ENCODE measurements at places on chromosomes 12 and 14. TPM values are rescaled to one million over a fixed set of nuclear protein-coding genes. Genes with fewer than 3 reads are reported as not detected.

The SRRM4 gene
- total RNA-seq = not detected

The NOVA1 gene
- 0.55 TPM for total RNA-seq

The REM2 gene
- 5.7 TPM for total RNA-seq

The BIN2 gene
- total RNA-seq = 257 TPM

The RIPK3 gene
- total RNA-seq = 35.8 TPM

The KLRC2 gene
- 3.6 TPM for total RNA-seq

The DHH gene
- total RNA-seq = 0.47 TPM

The KLHL28 gene
- 39.7 TPM for total RNA-seq

The CLEC9A gene
- not detected for total RNA-seq

The HPD gene
- total RNA-seq = not detected

The IFNG-AS1 gene
- 1.9 TPM for total RNA-seq

The GSG1 gene
- not detected for total RNA-seq

The FGF23 gene
- not detected for total RNA-seq

The ZDHHC22 gene
- not detected for total RNA-seq

The ARMH4 gene
- total RNA-seq = not detected

The PLEKHG7 gene
- total RNA-seq = not detected

The HOXC4 gene
- 0.65 TPM for total RNA-seq

The SLCO1B1 gene
- not detected for total RNA-seq

The TAS2R19 gene
- total RNA-seq = 4.7 TPM

The PPFIA2 gene
- total RNA-seq = not detected

The MGP gene
- 4.1 TPM for total RNA-seq

The SLC10A1 gene
- total RNA-seq = not detected

The PLEK2 gene
- total RNA-seq = 1.3 TPM

The TMPRSS12 gene
- total RNA-seq = not detected

The LMO3 gene
- total RNA-seq = not detected

The WNT1 gene
- 0.33 TPM for total RNA-seq

The SINHCAF gene
- 81.9 TPM for total RNA-seq

The SMIM10L1 gene
- total RNA-seq = 13.4 TPM

The CFAP54 gene
- 0.49 TPM for total RNA-seq

The CD27 gene
- 150 TPM for total RNA-seq

The SLC35E3 gene
- total RNA-seq = 11.2 TPM

The CCDC197 gene
- total RNA-seq = not detected

The SLC6A13 gene
- total RNA-seq = 1.1 TPM

The SPTB gene
- 0.14 TPM for total RNA-seq

The ANKRD9 gene
- total RNA-seq = 1.6 TPM

The TMEM63C gene
- total RNA-seq = 0.83 TPM

The AMDHD1 gene
- 2.2 TPM for total RNA-seq

The CLEC4C gene
- total RNA-seq = not detected

The PMCH gene
- not detected for total RNA-seq

The KCNJ8 gene
- not detected for total RNA-seq

The PLA2G1B gene
- total RNA-seq = not detected

The MSRB3 gene
- not detected for total RNA-seq

The MYF5 gene
- not detected for total RNA-seq

The SEL1L gene
- 58.0 TPM for total RNA-seq

The SIX4 gene
- total RNA-seq = not detected

The DAO gene
- total RNA-seq = not detected

The AKAP6 gene
- total RNA-seq = 4.6 TPM

The ABCD2 gene
- total RNA-seq = 23.3 TPM

The MBD6 gene
- 104 TPM for total RNA-seq

The HEBP1 gene
- total RNA-seq = 9.8 TPM

The TTC6 gene
- not detected for total RNA-seq

The PUS7L gene
- total RNA-seq = 26.7 TPM

The PDE6H gene
- not detected for total RNA-seq

The KRT2 gene
- 0.77 TPM for total RNA-seq

The DPF3 gene
- 0.58 TPM for total RNA-seq

The MMP17 gene
- 1.5 TPM for total RNA-seq

The TOMM20L gene
- not detected for total RNA-seq

The ZFP36L1 gene
- total RNA-seq = 201 TPM

The KRT83 gene
- not detected for total RNA-seq
